ENCODE measurements at places on chromosomes 13 and 19.

- DNase-seq, result no peak
These were observed 164.4 kb downstream of the LMO7 start for GRCh38 chr13:75800545-75800944.

GRCh38 chr19:2309734-2310362 is 1.9 kb upstream of the LINGO3 start:
- peak; percentile 36 for DNase-seq

DNA sequence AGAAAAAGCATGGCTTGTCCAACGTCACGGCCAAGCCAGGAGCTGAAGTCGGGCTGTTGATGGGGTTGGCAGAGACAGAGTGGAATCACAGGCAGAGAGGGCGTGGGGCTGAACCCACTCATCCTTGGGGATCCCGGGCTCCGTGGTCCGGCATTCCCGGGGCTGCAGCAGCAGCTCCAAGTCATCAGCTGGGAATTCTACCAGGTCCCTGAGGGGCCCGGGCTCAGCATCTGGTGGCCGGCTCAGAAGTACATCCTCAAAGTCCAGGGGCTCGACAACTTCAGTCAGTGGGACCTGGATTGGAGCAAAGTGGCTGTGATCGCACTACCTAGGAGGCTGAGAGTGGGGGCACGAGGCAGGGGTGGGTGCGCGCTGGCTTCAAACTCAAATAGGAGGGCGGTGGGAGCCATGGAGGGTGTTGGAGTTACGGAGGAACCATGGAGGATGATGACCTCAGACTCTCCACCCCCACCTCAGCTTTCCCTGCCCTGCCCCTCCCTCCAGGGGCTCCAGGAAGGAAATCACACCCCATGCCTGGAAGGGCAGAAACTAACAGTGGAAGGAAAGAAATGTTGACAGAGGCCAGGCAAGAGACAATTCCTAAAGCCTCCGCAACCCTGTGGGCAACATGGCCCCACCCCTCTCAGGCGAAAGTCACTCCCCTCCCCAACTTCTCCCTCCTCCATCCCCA is 9.5 kb downstream of the DOCK6 start:
- no peak for DNase-seq

GRCh38 chr19:34241513-34242337 is 12.6 kb upstream of the GARRE1 start:
- DNase-seq, result no peak

GRCh38 chr19:16791942-16792341 is 37.3 kb upstream of the SIN3B start:
- DNase-seq, result no peak

- no peak for DNase-seq
These were observed 188.5 kb upstream of the ARGLU1 start for GRCh38 chr13:106756446-106756845.

DNA sequence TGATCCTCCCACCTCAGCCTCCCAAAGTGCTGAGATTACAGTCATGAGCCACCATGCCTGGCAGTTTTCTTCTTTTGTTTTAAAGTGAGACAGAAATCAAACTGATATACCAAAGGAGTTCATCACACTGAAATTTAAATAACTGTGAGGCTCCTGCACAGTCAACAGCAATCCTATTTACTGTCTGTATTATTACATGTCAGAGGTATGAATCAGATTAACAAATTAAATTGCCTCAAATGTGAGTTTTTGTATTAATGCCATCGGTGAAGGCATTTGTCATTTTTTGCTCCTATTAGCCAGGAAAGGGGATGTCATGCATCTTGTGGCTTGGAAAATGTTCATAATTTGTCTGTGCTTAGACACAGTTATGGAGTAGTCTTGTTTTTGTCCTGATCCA is 20.4 kb downstream of the DCT start:
- no peak for DNase-seq

DNA sequence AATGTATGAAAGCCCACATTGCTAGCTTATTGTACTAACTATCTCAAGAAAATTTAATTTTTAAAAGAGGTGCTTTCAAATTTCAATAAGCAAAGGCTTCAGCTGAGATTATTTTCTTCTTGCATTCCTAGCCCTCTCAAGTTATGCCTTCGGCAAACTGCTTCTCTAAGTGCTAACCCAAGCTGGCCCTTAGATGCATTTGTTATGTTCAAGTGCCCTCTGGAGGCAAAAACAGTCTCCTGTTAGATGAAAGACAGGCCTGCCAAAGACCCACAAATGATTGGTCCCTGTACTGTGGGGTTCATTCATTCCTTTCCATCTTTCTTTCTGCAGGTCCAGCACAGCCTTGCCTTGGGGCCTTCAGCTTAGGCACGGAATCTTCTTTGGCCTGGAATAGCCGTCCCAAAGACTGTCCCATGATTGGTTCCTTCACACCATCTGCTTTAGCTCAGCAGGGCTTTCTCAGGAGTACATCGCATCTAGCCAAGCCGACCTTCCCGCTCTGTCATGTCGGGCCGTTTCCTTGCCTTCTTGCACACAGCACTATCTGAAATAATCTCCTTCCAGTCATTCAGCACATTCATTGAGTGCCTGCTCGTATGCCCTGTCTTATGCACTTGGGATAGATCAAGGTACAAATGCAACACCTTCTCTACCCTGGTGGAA is 26.4 kb upstream of the TPTE2 start:
- peak; percentile 42 for DNase-seq

DNA sequence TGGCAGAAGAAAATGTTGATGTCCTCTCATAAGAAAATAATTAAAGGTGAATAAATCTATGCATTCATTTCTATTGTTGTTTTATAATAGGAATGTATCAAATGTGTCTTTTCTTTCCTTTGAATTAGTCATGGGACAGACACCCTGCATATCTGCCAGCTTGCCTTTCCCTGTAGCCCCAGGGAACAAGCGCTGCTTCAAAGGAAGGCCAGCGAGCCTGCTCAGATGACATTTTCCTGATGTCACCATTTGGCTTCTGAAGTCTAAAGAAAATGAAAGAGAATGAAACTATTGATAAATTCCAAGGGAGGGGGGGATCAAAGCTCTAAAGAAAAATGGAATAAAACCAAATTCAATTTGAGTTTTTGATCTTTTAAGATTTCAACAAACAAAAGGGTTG is 574.8 kb downstream of the IRS2 start:
- no peak for DNase-seq

- DNase-seq, result no peak
These were observed 34.1 kb upstream of the EDNRB start for GRCh38 chr13:77952737-77953136.

DNA sequence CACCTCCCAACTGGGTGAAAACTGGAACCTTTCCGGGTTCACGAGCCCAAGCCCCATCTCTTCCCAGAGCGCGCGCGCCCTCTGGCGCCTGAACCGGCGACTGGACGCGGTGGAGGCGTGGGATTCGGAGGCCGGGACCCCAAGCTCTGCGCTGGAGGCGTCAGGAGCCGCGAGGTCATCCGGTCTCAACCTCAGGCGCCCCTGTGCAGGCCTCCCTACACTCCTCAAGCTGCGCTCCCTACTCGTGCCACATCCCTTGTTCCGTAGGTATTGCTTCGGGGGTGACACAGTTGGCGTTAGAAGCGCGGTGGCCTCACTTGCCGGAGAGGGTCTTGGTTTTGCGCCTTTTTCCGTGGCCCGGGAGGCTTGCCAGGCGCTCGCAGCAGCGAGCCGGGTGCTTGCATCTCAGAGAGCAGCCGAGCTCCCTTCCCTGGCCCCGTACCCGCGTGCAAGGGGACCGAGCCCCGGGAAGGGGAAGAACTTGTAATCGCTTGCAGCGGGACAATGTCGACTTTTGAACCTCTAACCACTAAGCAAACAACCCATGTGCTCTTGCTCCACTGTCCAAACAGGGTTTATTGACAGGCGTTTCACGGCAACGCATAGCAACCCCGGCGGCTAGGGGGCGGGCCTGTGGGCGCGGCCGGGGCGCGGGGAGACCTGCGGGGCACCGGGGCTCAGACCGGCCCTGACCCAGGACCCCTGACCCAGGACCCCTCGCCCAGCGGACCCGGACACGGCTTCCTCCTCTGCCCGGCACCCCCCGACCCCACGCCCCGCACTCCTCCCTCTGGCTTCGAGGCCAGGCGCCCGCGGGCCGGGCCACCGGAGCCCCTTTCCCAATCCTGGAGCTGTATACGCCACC is 8.5 kb downstream of the CDX2 start:
- no peak for DNase-seq

DNA sequence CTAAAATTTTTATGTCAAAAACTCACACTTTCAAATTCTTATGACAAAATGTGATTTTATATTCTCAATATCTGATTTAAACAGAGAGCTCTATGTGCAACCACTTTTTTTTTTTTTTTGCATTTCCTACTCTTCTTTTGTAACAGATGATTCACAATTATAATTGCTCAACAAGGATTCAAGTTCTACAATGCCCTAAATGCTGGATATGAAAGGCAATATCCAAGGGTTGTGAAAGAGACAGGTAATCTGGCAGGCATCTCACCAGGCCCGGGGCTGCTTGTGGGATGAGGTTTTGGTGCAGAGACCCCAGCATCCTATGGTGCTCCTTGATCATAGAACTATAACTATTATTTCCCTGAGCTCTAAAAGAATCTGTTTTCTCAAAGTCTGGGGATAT is 363.6 kb upstream of the NBEA start:
- peak; percentile 40 for DNase-seq

- DNase-seq, result no peak
These were observed 13.9 kb downstream of the COL4A1 start for GRCh38 chr13:110293037-110293436.

GRCh38 chr13:41756198-41756880 is 204.6 kb downstream of the VWA8 start:
- no peak for DNase-seq

GRCh38 chr19:52997975-52998374 is 15.7 kb upstream of the ERVV-1 start:
- no peak for DNase-seq

DNA sequence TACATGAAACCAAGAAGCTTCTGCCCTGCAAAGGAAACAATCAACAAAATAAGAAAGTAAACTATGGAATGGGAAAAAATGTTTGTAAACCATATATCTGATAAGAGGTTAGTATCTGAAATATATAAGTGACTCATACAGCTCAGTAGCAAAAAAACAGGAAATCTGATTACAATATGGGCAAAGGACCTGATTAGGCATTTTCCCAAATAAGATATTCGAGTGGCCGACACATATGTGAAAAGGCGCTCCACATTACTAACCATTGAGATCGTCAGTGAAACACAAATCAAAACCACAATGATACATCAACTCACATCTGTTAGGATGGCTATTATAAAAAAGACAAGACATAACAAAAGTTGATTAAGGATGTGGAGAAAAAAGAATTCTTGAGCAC is 2818.6 kb upstream of the PCDH20 start:
- DNase-seq, result peak; percentile 23

- no peak for DNase-seq
These were observed 29.5 kb downstream of the LTBP4 start for GRCh38 chr19:40630571-40631160.

Data from GM03348 (cell line).